Smooth muscle cell of the brain vasculature (primary cell): ENCODE measurements at places on chromosomes 3 and 15.

- peak; percentile 89 for DNase-seq
Measured at GRCh38 chr3:28940530-28940929, 340.3 kb upstream of the RBMS3 start.

GRCh38 chr3:65144791-65145351, 457.1 kb upstream of the ADAMTS9 start:
- DNase-seq = no peak

GRCh38 chr3:150631515-150632221, 28.5 kb downstream of the SELENOT start:
- no peak for DNase-seq

- DNase-seq = no peak
Measured at GRCh38 chr3:133136114-133137041, 98.2 kb downstream of the TMEM108 start.

DNA sequence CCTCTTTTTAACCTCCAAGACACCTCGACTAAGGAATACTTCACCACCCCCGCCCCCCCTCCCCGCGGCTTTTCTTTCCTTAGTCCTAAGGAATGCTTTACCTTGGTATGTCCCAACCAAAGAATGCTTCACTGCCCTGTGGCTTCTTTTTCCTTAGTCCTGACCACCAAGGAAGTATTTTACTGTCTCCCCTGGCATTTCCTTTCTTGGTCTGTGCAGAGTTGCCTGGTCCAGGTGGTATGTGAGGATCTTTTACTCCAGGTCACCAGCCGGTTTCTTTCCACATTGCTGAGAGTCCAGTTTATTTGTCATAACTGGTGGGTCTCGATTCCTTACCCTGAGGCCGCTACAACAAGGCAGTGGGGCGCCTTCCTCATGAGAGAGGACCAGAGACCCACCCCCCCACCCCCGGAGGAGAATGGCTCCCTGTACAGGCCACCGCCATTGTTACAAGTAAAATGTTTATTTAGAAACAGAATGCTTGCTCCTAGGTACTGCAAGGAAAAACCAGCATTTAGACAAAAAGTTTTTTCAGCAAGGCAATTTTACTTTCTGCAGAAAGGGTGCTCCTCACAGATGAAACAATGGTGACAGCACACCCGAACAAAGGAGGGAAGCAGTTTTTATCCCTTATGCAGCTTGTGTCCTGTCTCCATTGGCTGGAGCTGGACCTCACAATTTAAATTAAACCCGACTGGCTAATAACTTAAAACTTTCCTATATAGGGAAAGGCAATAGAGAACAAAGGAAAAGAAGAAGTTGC, 23.1 kb upstream of the MTHFS start:
- DNase-seq = no peak

- DNase-seq = no peak
Measured at GRCh38 chr15:69626095-69627066, 173.8 kb downstream of the RPLP1 start.

DNA sequence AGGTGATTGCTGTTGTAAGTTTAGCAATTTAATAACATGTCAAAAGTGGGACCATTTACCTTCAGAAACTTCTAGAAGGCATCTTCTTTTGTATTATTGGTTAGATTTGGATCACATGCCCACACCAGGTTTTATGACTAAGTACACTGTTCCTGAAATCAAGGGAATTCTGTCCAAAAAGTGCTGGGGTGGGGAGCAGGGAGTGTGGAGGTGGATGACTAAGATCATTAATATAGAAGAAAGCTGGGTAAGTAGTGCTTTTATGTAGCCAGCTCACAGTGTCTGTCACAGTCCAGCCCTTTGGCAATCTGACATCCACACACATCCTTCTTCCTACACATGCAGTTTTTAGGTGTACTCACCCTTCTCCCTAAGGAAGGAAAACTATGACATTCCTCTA, 120.0 kb downstream of the TMCO5A start:
- DNase-seq = no peak

DNA sequence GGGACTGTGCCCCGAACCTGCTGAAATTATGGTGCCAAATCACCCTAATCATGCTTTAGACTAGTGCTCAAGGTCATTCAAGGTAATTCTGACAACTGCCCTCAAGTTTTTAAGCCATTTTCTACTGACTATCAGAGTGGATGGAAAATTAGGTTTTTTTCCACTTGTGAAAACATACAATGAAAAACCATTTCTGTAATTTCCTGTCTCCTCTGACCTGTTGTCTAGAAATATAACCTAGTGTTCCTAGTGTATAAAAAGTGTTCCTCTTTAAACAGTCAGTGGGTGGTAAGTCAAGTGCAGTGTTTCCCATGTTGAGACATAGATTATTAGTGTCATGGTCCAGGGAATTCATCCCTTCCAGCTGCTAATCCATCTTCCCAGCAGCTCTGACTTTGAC, 232.8 kb upstream of the UMPS start:
- no peak for DNase-seq

DNA sequence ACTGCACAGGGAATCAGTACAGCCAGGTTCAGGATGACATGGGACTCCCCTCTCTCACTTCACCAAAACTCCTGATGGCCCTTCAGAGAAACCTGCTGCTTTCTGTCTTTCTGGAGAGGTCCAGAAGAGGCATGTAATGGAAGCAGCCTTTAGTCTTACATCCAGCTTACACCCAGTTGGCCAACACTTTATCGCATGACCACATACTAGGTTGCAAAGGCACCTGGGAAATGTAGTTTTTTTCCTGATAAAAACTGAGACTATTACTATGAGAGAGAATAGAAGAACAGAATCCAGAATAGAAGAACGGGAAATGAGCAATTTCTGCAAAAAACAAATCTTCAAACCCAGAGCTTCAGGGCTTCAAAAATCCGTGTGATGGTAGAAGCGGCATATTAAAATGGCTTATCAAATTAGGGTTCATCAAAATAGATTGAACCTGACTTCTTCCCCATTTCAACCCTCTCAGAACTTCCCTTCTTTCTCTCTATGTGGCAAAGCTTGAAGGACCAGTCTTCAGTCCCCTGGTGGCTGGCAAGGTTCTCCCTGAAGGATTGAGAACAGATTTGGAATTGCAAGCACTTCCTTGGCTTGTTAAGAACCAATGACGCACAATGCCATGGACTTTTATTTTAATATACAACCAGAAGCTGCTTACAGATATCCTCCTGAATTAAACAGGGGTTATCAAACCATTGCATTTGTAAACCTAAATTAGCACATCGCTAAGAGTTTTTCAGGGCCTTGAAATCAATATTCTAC, 34.4 kb downstream of the CORO2B start:
- no peak for DNase-seq

DNA sequence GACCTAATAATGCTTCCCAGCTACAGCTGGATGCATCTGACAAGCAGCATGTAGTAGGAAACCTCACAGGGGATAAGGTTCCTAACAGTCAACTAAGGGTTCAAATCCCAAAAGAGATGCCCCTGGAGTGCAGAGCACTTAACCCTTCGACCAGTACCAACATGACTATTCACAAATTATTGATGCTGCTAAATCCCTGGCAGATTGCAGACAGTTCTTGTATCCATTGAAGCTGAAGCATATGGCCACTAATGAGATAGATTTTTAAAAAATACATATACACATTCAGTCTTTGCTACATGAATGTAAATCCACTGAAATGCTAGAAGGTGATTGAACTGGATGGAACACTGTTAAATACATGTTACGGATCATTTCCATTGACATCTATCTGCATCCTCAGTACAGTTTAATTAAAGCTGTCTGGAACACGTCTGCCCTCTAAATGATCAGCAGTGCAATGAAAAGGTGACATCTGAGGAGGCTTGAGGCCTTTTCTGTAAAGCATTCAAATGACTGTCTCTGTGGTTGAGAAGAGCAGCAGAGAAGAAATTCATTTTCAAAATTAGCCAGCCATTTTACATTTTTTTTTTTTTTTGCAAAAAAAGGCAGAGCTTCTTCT, 19.5 kb upstream of the NANOGP8 start:
- no peak for DNase-seq

- peak; percentile 26 for DNase-seq
Measured at GRCh38 chr3:66722675-66723074, 221.9 kb upstream of the LRIG1 start.

- DNase-seq = no peak
Measured at GRCh38 chr3:179182902-179183301, 34.7 kb downstream of the PIK3CA start.

GRCh38 chr3:42635111-42635510, 18.4 kb upstream of the ZBTB47 start:
- DNase-seq = no peak
